ENCODE measurements at places on chromosomes 1 and 21.

- no peak for DNase-seq
Observed at GRCh38 chr1:248906753-248907661, 972 bp downstream of the PGBD2 start.

GRCh38 chr1:237888143-237888542 lies 2.6 kb downstream of the ZP4 start:
- peak; percentile 12 for DNase-seq

GRCh38 chr21:33886321-33886720 lies 29.3 kb downstream of the ATP5PO start:
- no peak for DNase-seq

DNA sequence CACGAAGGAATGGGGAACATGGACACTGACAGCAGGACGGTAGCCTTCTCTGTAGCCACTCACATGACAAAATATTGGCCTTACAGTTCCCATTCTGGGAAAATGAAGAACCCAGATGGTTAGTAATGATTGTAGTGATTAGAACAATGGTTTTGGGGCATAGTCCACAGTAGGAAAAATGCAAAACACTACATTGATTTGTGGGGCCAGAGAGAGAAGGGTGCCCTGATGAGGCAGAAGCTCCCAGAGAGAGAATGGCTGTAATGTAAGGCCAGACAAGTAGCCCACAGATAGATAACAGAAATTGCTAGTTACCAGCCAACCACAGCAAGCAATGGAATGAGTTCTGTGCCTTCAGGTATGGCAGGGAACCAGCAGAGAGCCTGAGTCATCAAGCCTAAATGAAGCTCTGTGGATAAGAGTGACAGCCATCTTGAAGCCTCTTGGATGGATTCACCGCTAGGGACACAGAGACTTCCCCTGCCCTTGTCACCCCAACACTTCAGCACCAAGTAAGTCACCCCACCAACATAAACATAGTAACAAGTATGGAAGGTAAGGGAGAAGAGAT lies 206.1 kb downstream of the BACH1 start:
- no peak for DNase-seq

GRCh38 chr1:232697187-232697822 lies 67.4 kb upstream of the SIPA1L2 start:
- DNase-seq: no peak

GRCh38 chr1:245031041-245031440 lies 123.7 kb upstream of the KIF26B start:
- no peak for DNase-seq

DNA sequence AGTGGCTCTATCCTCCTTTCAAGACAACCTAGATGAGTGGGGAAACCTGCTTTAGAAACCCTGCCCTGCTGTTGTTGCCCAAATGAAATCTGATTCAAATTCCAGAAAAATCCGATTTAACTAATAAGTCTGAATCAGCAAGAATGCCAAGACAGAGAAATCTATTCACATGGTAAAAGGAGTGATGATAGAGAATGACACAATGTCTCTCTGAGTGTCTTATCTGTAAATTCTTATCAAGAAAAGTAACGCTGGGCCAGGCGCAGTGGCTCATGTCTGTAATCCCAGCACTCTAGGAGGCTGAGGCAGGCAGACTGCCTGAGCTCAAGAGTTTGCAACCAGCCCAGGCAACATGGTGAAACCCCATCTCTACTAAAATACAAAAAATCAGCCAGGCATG lies 13.7 kb upstream of the GUCA2A start:
- no peak for DNase-seq

- no peak for DNase-seq
Observed at GRCh38 chr1:178649582-178650350, 75.3 kb upstream of the RALGPS2 start.

DNA sequence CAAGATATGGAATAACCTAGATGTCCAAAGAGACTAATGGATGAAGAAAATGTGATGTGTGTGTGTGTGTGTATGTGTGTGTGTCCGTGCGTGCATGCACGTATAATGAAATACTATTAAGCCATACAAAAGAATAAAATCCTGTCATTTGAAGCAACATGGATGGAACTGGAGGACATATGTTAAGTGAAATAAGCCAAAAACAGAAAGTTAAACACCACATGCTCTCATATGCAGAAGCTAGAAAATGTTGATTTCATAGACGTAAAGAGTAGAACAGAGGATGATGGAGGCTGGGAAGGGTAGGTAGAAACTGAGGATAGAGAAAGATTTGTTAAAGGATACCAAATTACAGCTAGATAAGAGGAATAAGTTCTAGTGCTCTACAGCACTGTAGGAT lies 133.7 kb downstream of the APP start:
- DNase-seq: no peak

DNA sequence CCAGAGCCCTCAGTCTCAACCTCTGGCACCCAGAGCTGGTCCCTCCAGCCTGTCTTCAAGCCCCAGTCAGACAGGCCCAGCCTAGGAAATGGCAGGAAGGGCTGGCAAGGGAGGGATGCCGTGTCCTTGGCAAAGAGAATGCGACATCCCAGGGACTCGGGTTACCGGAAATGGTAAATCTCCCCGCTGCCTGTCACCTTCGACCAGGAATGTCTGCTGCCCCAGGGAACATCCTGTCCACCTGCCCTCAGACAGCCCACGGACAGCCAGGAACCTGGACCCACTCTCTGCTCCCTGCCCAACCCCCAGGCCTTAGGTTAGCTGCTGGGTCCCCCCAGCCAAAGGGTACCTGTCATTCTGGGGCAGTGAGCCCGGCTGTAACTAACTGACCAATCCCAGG lies 23.9 kb downstream of the HSPG2 start:
- peak; percentile 20 for DNase-seq
